Activated T-helper 17 cell treated with anti-CD3 and anti-CD28 coated beads, Interleukin-2, amount 50 U/mL, for 72 hours (primary cell): ENCODE measurements at places on chromosomes 2 and 18. TPM values are rescaled to one million over a fixed set of nuclear protein-coding genes. Genes with fewer than 3 reads are reported as not detected.

GRCh38 chr2:202032846-202033316 is 774 bp upstream of the FZD7 start:
- peak; percentile 48 for ATAC-seq

- no peak for ATAC-seq
Measured at GRCh38 chr2:220076734-220077133, 449.3 kb downstream of the SLC4A3 start.

The CAVIN2 gene
- not detected for total RNA-seq

GRCh38 chr18:47863041-47863440 is 67.4 kb downstream of the SMAD2 start:
- no peak for ATAC-seq

The COLEC11 gene
- not detected for total RNA-seq

- ATAC-seq: no peak
Measured at GRCh38 chr2:42236911-42237310, 67.8 kb downstream of the EML4 start.

DNA sequence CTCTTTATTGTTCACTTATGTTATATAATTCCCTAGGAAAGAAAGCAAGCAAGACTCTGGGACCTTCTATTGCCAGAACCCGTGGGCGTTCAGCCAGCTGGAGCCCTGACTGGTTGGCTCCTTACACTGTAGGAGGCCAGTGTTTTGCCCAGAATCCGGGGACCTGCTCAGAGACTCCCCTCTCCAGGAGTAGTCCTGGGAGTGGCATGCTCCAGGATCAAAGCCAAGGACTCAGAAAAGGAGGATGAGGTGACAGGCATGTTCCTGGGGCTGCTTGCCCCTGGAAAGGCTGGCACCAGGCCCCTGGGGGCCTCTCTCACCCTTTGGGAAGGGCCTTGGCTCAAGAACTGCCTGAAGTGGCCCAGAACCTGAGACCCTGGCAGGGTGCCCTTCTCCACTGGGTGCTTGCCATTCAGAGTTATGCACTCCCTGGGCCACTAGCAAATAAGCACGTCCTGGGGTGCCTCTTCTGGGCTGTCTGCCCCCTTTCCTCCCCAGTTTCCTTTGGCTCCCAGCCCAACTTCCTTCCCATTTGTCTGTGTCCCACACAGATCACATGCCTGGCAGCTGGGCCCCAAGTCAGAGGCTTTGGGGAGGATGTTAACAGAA is 19.6 kb upstream of the KIF3C start:
- no peak for ATAC-seq

DNA sequence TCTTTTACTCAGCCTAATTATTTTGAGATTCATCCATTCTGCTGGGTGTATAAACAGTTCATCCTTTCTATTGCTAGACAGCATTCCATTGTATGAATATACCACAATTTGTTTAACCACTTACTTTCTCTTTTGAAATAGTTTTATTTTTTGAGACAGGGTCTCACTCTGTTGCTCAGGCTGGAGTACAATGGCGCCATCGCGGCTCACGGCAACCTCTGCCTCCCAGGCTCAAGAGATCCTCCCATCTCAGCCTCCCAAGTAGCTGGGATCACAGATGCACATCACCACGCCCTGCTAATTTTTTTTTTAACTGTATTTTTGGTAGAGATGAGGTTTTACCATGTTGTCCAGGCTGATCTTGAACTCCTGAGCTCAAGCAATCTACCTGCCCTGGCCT is 54.5 kb downstream of the USP37 start:
- ATAC-seq: no peak

- no peak for ATAC-seq
Measured at GRCh38 chr2:159129269-159129668, 157.2 kb downstream of the WDSUB1 start.

- no peak for ATAC-seq
Measured at GRCh38 chr18:44507729-44508325, 172.9 kb upstream of the SETBP1 start.

The SIX3 gene
- total RNA-seq: not detected

GRCh38 chr2:41718705-41719104 is 329.1 kb upstream of the PKDCC start:
- ATAC-seq: no peak

The TBR1 gene
- 0.06 TPM for total RNA-seq

- no peak for ATAC-seq
Measured at GRCh38 chr2:26506279-26506678, 28.4 kb upstream of the OTOF start.

- ATAC-seq: no peak
Measured at GRCh38 chr2:135011633-135012032, 35.6 kb downstream of the MAP3K19 start.

DNA sequence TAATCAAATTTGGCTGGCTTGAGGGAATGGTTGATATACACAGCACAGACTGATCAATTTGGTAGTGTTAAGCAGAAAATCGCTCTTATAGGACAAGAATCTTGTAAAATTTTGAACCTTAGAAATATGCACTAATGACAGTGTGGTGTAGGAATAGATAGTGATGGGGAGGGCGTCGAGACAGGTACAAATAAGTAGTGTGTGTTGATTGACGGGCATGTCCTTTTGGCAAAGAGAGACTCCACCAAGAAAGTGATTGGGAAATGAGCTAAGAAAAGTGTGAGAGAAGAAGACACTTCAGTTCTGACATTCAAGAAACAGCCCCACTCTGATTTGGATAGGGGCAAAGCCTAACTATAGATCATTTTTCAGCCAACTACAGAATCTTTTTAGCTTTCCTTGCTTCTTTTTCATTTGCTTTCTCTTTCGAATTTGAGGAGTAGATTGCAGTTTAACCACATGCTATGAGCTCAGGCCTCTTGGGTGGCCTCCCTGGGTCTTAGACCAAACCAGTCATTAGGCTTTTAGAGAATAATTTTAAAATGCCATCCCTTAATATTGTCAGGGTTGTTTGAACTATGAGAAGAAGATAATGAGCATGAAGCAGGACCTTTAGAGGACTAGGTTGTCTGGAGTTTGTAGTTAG is 127.1 kb downstream of the CERS6 start:
- ATAC-seq: no peak

GRCh38 chr2:147067136-147067535 is 777.7 kb upstream of the ACVR2A start:
- no peak for ATAC-seq

The ST6GAL2 gene
- not detected for total RNA-seq

The CNDP1 gene
- total RNA-seq: not detected

DNA sequence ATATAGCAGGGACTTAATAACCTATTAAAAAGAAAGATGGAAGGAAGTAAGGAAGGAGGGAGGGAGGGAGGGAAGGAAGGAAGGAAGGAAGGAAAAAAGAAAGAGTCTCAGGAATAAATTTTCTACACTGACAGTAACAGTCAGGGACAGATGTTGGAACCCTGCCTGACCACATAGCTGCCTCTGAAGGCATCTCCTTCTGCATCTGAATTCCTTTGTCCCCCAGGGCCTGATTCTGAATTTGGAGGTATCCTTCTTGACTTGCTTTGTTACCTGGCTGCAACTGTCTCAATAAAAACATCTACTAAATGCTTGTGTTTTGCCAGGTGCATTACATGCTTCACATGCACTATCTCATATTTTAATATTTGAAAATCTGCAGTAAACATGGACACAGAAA is 17.4 kb upstream of the LRATD1 start:
- ATAC-seq: no peak

GRCh38 chr2:89848763-89849368 is 1157.4 kb downstream of the RPIA start:
- ATAC-seq: no peak

- ATAC-seq: peak; percentile 97
Measured at GRCh38 chr2:151374436-151374835, 17.0 kb downstream of the TNFAIP6 start.

GRCh38 chr18:69208545-69208944 is 192.1 kb upstream of the DOK6 start:
- no peak for ATAC-seq

GRCh38 chr2:67671464-67672450 is 274.6 kb downstream of the ETAA1 start:
- ATAC-seq: no peak

- peak; percentile 65 for ATAC-seq
Measured at GRCh38 chr2:227942021-227942420, 70.6 kb downstream of the DAW1 start.

The UGT1A3 gene
- not detected for total RNA-seq

- ATAC-seq: no peak
Measured at GRCh38 chr2:5885451-5886173, 193.4 kb downstream of the SOX11 start.

GRCh38 chr18:79400091-79400590 is 4.4 kb downstream of the NFATC1 start:
- ATAC-seq: no peak

DNA sequence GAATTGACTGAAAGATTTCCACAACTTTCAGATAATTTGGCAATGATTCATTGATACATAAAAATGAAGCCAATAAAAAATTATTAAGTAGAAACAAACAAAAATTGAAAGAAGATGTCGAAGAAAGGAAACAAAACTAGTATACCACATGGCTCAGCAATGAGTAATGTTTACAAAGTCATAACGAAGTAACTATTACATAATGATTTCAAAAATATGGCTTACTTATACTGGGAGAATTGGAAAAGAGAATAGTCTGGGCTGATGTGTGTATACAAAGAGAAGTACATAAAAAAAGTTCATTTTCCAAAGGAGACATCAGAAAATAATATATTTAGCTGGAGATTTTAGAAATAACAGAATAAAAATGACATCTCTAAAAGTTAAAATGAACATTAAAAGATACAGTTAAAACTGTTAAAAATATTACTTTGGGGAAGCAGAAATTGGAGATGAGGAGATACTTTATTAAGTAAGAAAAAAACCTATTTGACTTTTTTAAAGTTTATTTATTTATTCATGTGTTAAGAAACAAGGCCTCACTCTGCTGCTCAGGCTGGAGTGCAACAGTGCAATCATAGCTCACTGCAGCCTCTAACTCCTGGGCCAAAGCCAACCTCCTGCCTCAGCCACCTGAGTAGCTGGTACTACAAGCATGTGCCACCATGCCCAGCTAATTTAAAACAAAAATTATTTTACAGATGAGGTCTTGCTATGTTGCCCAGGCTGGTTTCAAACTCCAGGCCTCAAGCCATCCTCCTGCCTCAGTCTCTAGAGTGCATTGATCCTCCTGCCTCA is 409.7 kb upstream of the PIK3C3 start:
- no peak for ATAC-seq

DNA sequence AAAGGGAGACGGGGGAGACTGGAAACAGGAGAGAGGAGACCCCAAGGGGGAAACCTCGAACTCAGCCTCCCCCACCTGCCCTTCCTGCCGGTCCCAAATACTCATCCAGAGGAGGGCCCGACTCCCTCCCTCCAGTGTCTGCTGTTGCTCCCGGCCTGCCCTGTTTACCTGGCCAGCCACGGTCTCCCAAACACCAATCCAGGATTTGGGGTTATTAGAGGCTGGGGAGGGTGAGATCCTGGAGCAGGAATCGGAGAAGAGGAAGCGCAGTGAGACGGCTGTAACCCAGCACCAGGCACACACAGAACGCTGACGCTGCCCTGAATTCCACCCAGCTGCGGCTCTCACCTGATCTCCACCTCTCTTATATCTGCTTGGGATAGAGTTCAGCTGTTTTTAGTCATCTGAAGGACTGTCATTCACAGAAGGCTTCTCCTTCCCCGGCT is 213.0 kb downstream of the TNS1 start:
- peak; percentile 20 for ATAC-seq
